ENCODE measurements at places on chromosomes 2 and 18. TPM values are rescaled to one million over a fixed set of nuclear protein-coding genes. Genes with fewer than 3 reads are reported as not detected.

Gene ERBB4
- 5.5 TPM for total RNA-seq

Gene PLB1
- 1.9 TPM for total RNA-seq

Gene C18orf32
- 8.9 TPM for total RNA-seq

Gene CFAP221
- total RNA-seq = 20.7 TPM

Gene OTOS
- not detected for total RNA-seq

Gene BCS1L
- total RNA-seq = 21.4 TPM

Gene VSNL1
- total RNA-seq = 7.7 TPM

Gene GAREM1
- 5.1 TPM for total RNA-seq
